Choroid plexus epithelial cell (primary cell): ENCODE measurements at places on chromosomes 7 and 10.

- DNase-seq = no peak
Observed at GRCh38 chr7:82445271-82445670, 1.7 kb upstream of the CACNA2D1 start.

- no peak for DNase-seq
Observed at GRCh38 chr7:80950550-80950967, 31.7 kb upstream of the SEMA3C start.

GRCh38 chr10:9222917-9223316, 1168.4 kb downstream of the GATA3 start:
- DNase-seq = peak; percentile 7

- peak; percentile 69 for DNase-seq
Observed at GRCh38 chr7:1156782-1157535, 3.0 kb downstream of the ZFAND2A start.

- no peak for DNase-seq
Observed at GRCh38 chr10:86436963-86437362, 70.4 kb upstream of the GRID1 start.

GRCh38 chr10:10520491-10521385, 496.9 kb upstream of the CELF2 start:
- DNase-seq = no peak

DNA sequence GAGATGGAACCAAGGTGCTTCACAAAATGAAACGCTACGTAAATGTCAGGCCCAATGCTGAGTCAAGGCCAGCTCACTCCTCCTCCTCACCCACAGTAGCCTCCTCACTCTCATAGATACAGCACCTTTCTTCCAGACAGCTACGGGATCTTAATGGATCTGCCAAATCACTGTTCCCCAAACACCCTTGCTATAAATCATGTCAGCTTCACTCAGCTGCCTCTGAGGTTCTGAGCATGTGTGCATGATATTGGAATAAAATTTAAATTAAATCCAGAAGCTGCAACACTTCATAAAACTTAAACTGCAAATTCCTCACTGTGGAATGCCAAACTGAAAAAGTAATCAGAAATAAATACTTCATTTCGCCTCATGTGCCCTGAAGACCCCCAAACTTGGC, 14.7 kb upstream of the CPXM2 start:
- DNase-seq = no peak

GRCh38 chr10:9311702-9312499, 1257.4 kb downstream of the GATA3 start:
- peak; percentile 9 for DNase-seq
